ENCODE measurements at places on chromosomes 11 and 22.

GRCh38 chr22:45291061-45291930, 6.5 kb downstream of the UPK3A start:
- no peak for DNase-seq

- no peak for DNase-seq
Observed at GRCh38 chr22:22545084-22545483, 14.0 kb downstream of the PRAME start.

DNA sequence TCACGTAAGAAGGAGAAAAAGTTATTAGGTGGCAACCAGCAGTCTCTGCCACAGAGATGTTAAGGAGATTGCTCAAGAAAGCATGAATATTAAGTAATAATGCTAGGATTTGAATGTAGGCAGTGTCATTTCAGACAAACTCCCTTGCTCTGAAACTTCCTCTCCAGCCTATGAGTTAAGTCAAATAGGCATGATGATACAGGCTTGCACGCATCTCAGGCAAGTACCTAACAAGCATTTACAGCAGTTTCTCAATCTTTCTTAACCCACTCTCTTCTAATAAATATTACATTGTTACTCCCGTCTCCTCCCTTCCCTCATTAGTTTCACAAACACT, 72.7 kb downstream of the RAB38 start:
- DNase-seq = no peak

DNA sequence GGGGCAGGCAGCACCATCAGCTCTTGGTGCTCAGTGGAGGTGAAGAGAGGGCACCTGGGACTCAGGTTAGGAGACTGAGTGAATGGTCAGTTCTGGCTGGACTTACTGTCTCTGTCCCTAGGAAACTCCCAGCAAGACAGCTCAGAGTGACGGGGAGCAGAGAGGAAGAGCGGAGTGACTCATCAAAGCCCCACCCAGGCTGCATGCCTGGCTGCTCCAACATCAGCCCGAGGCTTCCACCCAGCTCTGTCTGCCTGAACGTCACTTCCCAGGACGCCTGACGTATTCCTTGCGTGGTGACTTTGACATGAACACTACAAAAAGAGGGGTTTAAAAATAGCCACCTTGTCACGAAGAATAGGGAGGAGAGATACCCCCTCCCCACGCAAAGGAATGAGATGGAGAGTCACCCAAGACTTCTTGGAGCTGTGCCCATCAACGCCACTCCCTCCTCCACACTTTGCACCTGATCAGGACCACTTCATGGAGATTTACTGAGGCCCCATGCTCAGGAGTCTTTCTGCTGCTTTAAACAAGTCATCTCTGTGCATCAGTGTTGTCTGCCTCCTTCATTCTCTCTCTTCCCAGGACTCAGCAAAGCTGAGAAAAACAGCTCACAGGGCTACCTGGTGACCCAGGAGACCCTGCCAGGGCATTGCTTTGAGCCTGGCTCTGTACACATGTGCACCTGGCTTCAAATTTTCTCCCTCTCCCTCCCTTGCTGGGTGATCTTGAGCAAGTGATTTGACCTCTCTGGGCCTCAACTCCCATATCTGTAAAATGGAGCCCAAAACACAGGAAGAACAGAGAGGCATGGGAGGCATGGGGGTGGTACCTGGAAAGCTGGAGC, 83.1 kb downstream of the MN1 start:
- no peak for DNase-seq

GRCh38 chr11:114250993-114251814, 45.0 kb upstream of the NNMT start:
- DNase-seq = no peak

DNA sequence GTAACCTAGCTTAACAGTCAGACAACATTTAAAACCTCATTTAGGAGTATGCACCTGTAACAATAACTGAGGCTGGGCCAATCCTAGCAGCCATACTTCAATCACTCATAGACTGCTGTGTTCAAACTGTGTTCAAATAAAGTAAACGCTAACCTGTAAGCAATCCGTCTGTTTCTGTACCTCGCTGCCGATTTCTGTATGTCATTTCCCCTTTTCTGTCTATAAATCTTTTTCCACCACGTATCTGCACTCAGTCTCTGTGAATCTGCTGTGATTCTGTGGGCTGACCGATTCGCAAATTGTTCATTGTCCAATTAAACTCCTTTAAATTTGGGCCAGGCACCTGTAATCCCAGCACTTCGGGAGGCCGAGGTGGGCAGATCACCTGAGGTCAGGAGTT, 12.3 kb downstream of the APOBEC3H start:
- DNase-seq = no peak

DNA sequence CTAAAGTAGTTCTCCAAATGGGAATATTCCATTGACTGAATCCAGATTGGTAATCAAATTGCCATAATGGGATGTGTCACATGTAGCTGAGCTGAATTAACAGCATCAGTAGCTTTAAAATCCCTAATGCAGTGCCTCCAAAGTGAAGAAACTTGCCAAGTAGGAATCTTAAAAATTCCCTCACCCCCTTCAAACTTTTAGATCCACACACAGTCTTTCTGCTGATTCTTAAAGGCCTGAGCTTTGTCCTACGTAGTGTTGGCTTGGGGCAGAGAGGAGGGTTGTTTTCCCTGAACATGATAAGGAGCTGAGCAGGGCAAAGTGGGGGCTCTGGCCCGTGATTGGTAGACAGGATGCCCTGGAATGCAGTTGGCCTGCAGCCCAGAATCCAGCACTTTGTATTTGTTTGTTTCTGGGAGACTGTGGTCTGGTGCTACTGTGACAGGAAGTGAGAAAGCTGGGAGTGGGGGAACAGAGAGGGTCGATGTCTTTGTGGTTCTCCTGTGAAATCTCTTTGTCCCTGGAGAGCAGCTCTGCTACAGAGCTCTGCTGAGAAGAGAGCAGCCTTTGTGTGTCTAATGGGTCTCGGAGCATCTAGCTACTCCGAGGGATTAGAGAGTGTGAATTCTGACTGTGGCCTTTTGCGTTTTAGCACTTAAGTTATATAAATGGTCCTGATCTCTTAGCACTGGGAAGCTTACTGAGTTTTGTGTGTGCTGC, 16.9 kb downstream of the CTNND1 start:
- DNase-seq = no peak

Data from stimulated activated CD4-positive, alpha-beta T cell treated with anti-CD3 and anti-CD28 coated beads, Interleukin-15, amount 100 ng/mL, for 1 hour (primary cell).